Cardiac septum (tissue), 1 donor: ENCODE measurements at places on chromosomes 7 and 10. TPM values are rescaled to one million over a fixed set of nuclear protein-coding genes. Genes with fewer than 3 reads are reported as not detected.

Gene TMEM209
- 8.5 TPM for total RNA-seq

Gene NPC1L1
- 0.19 TPM for total RNA-seq

Gene CTNNA3
- total RNA-seq, result 198 TPM

Gene PON1
- not detected for total RNA-seq

Gene FAM25G
- total RNA-seq, result not detected

GRCh38 chr7:55526329-55526728 is 46.0 kb downstream of the VOPP1 start:
- DNase-seq, result no peak

GRCh38 chr10:85235258-85235657 is 906.9 kb downstream of the CCSER2 start:
- no peak for DNase-seq

GRCh38 chr10:49091450-49092210 is 23.7 kb downstream of the VSTM4 start:
- DNase-seq, result no peak

GRCh38 chr10:120318862-120319261 is 138.2 kb upstream of the PLPP4 start:
- no peak for DNase-seq
